ENCODE measurements at places on chromosomes 7 and 10.

DNA sequence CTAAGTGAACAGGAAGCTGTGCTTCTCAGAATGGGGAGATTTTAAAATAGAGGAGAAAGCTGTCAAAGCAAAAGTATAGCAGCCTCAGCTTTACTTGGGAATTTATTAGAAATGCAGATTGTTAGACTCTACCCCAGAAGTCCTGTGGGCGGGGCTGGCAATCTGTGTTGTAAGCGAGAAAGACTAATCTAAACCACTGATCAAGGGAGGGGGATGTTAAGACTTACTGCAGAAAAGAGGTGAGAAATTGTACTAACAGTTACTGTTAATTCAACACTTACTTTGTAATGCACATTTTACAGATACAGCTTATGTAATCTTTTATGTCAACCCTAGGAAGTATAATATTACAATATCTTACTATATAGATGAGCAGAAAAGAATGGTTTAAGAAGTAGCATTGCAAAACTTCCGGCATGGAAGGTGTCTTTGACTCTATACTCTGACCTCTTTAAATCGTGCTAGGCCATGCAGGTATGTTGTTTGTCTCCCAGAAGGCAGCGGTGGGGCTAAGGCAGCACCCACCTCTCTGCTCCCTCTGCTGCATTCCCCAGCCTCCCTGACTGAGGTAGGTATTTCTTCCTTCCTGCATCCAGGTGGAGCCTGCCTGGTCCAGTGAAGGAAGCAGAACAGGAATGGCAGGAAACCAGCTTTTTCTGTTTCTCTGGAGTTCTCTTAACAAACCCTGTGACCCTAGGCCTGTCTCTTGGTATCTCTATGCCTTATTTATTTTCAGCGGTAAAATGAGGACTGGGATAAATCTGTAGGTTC lies 462.2 kb downstream of the AUTS2 start:
- DNase-seq = no peak

GRCh38 chr7:40303996-40304395 lies 169.2 kb downstream of the SUGCT start:
- DNase-seq = no peak

GRCh38 chr10:76229341-76229740 lies 797.9 kb downstream of the LRMDA start:
- no peak for DNase-seq

- no peak for DNase-seq
Measured at GRCh38 chr7:46725136-46725535, 804.1 kb upstream of the IGFBP3 start.

- DNase-seq = no peak
Measured at GRCh38 chr7:907158-907980, 31.0 kb downstream of the GET4 start.

- DNase-seq = no peak
Measured at GRCh38 chr7:145152589-145152988, 316.7 kb upstream of the TPK1 start.

- no peak for DNase-seq
Measured at GRCh38 chr10:132748135-132748534, 37.8 kb downstream of the NKX6-2 start.

- DNase-seq = no peak
Measured at GRCh38 chr7:17184805-17185689, 113.4 kb upstream of the AHR start.

GRCh38 chr7:1378610-1379601 lies 80.4 kb downstream of the MICALL2 start:
- DNase-seq = no peak
